Fibroblast of skin of right quadriceps (primary cell): ENCODE measurements at places on chromosomes 13 and 19.

GRCh38 chr19:45142016-45142725 lies 18.6 kb downstream of the NKPD1 start:
- DNase-seq: no peak

DNA sequence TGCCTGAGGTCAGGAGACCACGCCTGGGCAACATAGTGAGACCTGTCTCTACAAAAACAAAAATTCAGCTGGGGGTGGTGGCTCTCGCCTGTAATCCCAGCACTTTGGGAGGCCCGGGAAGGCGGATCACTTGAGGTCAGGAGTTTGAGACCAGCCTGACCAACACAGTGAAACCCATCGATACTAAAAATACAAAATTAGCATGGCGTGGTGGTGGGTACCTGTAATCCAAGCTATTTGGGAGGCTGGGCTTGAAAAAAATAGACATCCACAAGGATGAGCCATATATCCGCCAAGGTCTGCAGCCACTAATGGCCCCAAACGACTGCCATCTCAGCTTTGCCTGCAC lies 3.1 kb downstream of the RPS16 start:
- DNase-seq: no peak

DNA sequence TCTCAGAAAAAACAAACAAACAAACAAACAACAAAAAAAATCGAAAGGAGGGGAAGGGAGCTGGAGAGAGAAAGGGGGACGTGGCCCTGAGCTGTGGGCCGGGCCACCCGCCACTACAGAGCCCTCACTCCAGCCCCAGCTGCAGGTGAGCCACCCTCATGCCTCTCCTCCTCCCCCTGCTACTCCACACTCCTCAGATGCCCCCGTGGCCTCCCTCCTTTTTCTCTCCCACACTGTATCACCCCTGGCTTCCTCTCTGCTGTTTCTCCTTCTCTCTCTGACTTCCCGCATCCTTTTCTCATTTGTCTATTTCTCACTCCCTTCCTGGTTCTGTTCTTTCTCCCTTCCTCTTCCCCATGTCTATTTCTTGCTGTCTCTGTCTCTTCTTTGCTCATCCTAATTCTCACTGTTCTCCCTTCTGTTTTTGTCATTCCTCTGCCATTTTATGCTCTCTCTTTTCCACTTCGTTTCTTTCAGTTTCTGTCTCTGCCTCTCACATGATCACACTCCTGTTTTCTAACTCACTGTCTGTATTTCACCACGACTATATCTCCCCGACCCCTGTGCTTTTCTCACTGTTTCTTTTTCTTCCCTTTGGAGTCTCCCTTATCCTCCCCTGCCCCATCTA lies 2.7 kb downstream of the KLK2 start:
- no peak for DNase-seq

DNA sequence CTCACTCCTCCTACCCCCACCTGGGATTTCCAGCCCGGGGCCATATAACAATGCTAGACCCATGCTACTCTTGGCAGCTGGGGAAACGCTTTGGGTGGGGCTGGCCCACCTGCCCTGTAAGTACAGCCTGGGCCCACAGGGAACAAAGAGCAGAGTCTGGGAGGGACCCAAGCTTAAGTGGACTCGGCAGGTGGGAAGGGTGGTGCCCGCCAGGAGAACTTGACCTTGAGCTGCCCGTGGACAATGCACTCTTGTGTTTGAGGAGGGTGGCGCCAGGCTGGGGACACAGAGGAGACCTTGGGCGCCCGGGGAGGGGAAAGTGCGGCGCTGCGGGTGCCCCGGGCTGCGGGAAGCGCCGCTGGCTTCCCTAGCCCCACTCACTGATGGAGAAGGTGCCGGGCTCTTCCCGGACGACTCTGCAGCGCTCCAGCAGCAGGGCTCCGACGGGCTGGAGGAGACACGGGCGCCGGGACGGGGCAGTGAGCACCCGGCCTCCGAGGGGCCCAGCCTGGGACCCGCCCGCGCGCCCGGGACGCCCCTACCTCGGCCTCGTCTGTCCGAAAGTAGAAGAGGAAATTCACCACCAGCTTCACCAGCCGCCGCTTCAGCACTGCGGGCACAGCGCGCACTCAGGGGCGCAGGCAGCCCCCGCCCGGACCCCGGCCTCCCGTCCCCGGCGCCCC lies 607 bp downstream of the PLEKHJ1 start:
- DNase-seq: no peak
